ENCODE measurements at places on chromosomes 3 and 15.

- no peak for DNase-seq
Observed at GRCh38 chr3:100682056-100682853, 27.0 kb upstream of the TFG start.

GRCh38 chr15:64037966-64038365 lies 8.3 kb downstream of the DAPK2 start:
- DNase-seq = no peak

DNA sequence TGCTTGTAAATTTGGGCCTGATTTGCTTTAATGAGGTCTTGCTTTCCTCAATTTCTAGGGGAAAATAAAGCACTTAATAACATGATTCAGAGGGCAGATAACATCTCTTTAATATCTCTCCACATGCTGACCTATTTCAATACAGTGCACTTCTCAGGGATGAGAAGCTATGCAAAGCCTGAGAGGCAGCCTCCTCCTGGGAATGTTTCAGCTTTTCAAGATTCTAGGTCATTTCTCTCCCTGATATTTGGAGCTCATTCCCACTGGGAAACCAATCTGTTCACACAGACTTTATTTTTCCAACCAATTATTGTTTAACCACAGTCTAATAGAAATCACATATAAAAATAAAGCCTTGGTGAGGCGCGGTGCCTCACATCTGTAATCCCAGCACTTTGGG lies 67.0 kb upstream of the LSAMP start:
- DNase-seq = no peak

DNA sequence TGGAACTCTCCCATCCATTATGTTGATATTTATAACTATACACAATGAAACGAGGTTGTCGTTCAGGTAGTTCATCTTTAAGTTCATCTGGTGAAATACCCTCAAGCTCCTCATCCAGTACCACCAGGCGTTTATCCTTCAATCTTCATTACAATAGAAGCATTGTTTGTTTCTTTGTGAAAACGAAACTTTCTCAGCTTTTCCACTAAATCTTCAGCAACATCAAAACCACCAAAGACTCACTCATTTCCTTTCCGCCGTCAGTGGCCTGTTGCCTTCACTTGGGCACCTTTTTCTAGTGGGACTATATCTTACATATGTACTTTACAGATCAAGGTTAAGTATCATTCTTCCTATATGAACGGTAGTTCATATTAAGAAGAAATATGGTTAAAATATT lies 44.1 kb upstream of the TFG start:
- no peak for DNase-seq

- no peak for DNase-seq
Observed at GRCh38 chr3:65960087-65960486, 78.6 kb downstream of the MAGI1 start.

DNA sequence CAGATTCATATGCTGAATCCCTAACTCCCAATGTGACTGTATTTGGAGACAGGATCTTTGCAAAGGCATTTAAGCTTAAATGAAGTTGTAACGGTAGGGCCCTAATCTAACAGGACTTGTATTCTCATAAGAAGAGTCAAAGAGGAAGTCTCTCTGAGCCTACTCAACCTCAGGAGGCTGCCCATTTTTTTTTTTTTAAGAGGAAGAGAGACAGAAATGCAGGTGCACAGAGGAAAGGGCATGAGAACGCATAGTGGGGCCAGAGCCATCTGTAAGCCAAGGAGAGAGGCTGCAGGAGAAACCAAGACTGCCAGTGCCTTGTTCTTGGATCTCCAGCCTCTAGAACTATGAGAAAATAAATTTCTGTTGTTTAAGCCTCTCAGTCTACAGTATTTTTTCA lies 28.4 kb downstream of the ZNF860 start:
- no peak for DNase-seq

DNA sequence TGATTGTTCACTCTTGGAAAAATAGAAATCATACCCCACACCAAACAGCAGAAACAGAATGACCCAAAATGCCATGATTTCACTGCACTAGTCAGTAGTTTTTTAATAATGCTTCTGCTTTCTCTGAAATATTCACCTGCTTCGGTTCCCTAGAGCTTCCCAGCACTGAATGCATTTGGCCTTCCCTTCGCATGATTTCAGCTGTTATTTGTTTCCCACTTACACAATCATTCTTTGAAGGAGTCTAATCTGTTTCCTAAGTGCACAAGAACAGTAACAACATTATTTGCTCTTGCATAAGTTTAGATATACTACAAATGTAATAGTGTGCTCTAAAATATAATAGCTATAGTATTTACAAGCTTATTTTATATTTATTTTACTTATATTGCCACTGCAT lies 178.7 kb downstream of the STAC start:
- no peak for DNase-seq

- no peak for DNase-seq
Observed at GRCh38 chr3:44226573-44226972, 15.1 kb upstream of the TOPAZ1 start.

DNA sequence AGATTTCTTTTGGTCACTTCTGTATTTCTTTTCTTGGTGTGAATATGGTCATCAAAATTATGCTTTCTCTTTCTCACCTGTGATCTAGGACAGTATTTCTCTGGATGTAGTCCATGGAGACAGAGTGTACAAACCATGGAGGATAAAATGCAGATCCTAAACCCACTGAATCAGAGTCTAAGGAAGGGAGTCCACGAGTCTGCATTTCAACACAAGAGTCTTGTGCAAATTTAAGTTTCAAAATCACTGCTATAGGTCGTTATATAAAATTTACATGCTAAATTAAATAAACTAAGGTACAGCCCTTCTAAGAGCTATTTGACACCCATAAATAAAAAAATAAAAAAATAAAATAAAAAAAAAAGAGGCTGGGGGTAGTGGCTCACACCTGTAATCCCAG lies 17.3 kb upstream of the UBE2E2 start:
- no peak for DNase-seq

DNA sequence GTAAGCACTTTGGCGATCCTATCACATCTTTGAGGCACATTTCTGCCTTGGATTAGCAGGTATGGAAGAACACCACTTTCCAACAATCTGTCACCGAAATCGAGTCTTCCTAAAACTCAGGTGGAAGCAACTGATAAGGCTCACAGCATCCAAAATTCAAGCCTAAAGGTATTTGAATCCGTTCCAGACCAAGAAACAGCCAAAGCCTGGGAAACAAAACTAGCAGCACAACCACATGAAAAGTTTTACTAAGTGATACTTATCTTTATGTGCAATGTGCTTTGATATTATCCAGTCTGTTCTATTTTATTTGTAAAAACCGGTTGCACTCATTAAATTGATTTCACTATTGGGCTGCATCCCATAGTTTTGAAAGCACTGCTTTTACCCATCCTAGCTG lies 40.5 kb upstream of the FAM174B start:
- no peak for DNase-seq

DNA sequence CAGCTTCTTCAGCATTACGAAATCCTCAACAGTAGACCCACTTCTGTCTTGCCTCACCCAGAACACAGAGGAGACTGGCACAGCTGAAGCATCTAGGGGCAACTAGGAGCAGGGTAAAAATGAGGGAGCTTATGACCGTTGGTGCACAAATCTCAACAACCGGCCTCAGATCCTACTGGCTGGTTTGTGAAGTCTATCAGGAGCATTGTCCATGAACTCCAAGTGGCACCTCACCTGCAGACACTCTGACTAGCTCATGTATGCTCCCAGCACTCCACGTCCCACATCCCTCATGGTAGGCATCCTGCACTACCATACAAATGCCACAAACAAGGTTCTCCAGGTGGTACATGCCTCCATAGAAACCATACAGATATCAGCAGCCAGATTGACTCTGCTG lies 163.1 kb downstream of the TLE3 start:
- DNase-seq = no peak

DNA sequence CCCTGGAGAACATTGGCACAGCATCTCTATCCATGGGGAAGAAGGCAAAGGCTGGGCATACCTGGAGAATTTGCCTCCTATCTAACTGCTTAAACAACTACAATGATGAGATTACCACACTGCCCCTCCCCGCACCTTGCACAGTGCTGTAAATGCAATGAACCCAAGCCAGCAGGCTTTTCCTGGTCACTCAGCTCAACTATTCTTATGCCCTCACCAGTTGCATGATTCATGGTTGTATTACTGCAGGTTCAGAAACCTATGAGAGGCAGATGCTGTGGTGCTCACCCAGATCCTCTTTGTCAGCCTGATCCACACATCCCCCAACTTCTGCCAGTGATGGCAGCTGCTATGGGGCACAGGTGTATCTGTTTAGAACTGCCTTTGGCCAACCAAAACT lies 77.7 kb upstream of the STAC start:
- DNase-seq = no peak

GRCh38 chr3:43852066-43852465 lies 161.3 kb downstream of the ABHD5 start:
- DNase-seq = no peak

GRCh38 chr3:126630020-126630419 lies 24.9 kb downstream of the TXNRD3 start:
- no peak for DNase-seq

DNA sequence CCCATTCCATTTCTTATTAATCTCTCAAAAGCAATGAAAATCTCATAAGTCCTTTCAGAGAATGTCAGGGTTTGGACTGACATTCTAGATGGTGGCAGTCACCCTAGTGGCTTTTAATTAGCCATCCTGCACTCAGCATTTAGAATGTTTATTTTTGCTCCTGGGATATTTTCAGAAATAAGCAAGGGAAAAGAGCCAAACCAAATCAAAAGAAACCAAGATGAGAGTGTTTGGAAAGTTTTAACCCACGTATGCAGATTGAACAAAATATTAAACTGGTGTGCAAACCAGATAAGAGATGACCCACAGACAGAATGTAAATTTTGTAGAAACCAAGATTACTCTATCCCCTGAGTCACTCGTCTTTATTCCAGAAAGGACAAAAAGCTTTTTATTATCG lies 275.8 kb downstream of the SQOR start:
- no peak for DNase-seq

DNA sequence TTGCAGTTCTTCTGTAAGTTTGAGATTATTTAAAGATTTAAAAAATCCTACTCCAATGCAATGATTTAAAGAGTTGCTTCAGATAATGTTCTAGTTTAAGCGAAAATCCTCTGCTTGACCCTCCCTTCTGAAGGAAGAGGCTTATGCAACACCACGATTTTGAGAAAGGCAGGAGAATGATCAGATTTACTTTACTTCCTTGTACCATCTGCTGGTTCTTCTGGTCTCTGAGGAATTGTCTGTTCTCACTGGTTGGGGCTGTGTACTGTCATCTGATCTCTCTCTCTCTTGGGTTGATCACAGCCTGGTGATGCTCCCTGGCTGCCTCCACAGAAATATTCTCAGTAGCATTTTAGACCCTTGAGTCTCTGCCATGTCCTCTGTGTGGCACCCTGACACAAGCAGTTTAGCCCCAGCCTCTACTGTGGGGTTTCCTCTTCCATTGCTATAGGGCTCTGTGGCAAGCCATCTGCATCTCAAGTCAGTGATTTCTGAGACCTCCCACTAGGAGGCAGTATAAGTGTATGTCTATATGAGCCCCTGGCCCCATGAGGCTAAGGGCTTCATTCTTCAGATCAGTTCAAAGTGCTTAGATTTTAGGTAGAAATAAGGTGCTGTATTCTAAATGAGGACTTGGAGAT lies 50.8 kb upstream of the PLAAT1 start:
- DNase-seq = no peak

- DNase-seq = no peak
Observed at GRCh38 chr15:68363353-68363752, 68.6 kb downstream of the ITGA11 start.

DNA sequence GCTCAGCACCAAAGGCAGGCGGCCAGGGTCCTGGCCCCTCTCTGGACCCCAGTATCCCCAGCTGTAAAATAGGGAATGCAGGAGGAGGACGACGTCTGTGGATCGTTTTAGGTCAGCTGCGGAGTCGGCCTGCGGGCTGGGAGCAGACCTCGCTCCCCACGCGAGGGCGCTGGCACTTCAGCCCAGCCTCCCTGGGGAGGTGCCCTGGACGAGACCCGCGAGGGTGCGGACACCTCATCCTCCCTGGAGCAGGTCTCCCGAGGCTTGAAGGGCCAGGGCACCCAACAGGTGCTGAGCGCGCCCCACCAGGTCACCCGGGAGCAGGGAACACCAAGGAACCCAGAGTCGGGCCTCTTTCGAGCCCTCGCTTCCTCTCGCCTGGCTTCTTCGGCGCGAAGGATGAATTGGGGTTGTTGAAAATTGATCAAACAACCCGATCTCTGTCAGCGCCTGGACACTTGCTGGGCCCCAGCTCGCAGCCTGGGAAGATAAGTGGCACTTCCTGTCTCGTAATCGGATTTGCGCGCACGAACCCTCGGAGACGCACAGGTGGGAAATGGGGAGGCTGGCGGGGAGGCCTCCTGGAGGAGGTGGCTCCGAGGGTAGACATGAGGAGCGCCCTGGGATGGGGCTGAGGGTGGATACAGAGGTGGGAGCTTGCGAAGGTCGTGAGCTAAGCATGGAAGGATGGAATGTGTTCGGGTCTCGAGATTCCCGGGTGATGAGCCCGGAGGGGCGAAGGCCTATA lies 588 bp upstream of the VIPR1 start:
- DNase-seq = no peak

GRCh38 chr3:56410576-56410975 lies 57.7 kb downstream of the ERC2 start:
- DNase-seq = no peak

DNA sequence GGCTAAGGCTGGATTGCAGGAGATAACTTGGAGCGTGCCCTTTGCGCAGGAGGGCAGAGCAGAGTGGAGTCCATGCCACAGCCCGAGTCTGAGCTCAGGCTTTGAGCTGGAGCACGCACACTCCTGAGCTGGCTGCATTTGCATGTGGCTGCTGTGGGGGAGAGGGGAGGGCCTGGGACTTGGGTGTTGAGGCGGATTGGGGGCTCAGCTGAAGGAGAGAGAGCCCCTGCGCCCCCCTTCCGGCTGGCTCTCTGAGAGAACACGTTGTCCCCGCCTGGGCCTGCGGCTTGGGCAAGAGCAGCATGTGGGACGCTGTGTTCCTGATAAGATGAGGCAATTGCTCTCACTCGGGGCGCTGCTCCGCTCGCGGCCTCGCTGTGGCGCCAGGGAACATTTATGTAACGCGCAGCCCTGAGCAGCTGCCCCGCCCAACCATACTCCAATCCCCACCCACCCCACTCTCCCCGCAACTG lies 39.1 kb downstream of the KLF13 start:
- DNase-seq = no peak
